ENCODE measurements at places on chromosomes 12 and 14. TPM values are rescaled to one million over a fixed set of nuclear protein-coding genes. Genes with fewer than 3 reads are reported as not detected.

The OGFOD2 gene
- 8.6 TPM for total RNA-seq

- no peak for DNase-seq
These were observed 129.9 kb upstream of the PDZRN4 start for GRCh38 chr12:41058266-41058665.

DNA sequence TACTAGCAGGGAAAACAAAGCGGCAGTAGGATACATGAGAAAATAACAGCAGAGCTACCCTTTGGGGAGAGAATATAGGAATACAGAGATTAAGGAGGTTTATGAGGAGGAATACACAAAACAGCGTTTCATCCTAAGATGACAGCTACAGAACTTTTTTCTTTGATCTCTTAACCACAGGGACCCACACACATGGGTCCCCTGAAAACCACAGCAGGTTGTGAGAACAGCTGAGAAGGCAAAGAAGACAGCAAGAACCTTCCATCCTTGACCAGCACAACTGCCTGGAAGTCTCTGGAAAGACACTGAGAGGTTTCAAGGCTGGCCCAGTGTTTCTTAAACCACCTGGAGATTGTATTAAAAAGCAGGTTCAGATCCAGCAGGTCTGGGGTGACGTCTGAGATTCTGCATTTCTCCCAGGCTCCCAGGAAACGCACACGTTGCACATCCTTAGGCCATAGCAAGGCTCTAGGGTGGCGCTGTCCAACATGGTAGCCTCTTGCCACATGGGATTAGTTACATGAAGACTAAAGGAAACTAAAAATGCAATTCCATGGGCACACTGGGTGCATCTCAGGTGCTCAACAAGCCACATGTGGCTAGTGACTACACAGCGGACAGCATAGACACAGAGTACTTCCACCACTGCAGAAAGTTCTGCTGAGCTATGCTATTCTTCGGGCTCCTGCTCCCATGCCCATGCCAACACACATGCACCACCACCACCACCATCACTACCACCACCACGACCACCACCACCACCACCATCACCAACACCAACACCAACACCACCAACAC, 92.3 kb downstream of the FOXN3 start:
- no peak for DNase-seq

DNA sequence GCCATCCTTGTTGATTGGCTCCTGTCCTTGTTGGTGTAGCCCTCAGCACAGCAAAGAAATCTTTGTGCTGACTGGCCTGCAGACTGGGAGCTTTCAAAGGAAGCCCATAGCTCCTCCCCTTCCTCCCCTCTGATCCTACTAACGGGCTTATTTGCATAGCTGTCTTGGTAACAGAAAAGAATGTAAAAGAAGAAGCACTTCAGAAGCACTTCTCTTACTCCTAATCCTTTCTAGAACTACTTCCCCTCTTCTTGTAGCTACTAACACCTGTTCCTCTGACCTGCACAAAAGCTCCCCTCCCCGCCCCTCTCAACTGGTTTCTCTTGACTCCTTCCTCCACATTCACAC, 14.3 kb upstream of the RIC8B start:
- DNase-seq, result no peak

Data from mesenteric fat pad (tissue), 1 donor.